ENCODE measurements at places on chromosomes 4 and X.
A peak's percentile ranks its signal among the peaks of the same experiment; 100 is the strongest.

DNA sequence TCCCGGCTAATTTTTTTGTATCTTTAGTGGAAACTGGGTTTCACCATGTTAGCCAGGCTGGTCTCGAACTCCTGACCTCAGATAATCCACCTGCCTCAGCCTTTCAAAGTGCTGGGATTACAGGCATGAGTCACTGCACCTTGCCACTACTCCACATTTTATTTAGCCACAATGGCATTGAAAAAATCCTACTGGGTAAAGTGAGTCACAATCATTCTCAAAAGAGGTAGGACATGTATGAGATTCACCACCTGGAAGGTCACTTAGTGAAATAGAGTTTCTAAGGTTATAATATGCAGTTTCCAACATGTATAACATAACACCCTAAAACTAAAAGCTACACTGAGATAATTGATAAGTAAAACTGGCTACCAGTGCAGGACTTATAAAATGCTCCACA is 159.2 kb downstream of the BTC start:
- DNase-seq, result no peak

DNA sequence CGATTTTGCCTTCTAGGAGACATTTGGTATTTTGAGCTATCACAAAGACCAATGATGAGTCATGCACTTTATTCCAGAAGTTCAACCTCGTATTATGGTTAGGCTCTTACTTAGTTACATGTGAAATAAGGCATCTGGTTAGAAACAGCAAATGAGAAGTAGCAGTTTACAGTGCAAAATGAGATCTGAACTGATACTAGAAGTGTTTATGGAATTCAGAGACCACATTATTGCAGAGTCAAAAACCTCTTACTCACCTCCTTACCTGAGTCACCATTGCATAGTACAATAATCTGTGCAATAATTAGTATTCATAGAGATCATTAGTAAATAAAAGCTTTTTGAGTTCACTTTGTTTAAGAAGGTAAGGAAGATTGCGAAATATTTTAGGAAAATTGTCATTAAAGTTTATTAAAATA is 38.7 kb downstream of the SEC24B start:
- DNase-seq, result no peak

DNA sequence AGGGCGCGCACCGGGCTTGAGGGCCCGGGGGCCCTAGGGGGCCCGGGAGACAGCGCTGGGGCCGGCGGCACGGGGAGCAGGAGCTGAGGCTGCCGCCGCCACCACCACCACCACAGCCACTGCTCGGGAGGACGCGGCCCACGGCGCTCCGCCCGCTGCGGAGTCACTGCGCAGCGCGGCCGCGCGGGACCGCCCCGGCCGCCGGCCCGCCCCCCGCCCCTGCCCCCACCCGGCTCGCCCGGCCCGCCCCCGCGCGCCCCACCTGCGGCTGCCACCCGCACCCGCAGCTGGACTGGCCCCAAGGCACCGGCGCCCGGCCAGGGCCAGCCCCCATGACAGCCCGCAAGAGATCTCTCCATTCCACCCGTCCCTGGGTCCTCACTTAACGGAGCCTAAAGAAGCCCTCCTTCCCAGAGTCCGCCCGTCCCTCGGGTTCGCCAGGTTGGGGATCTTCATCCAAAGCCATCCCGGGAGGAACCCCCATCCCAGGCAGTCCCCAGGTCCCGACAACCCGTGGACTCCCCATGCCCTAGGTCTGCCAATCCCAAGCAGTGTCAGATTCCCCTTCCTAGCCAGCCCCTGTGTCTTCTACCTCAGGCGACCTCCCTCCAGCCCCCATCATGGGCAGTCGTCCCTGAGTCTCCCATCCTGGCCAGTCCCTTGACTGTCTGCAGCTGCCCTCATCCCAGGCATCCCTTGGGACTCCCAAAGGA is 40.0 kb upstream of the IQSEC2 start:
- no peak for DNase-seq

- no peak for DNase-seq
These were observed 2268.1 kb downstream of the PCDH7 start for GRCh38 chr4:32988165-32988811.

DNA sequence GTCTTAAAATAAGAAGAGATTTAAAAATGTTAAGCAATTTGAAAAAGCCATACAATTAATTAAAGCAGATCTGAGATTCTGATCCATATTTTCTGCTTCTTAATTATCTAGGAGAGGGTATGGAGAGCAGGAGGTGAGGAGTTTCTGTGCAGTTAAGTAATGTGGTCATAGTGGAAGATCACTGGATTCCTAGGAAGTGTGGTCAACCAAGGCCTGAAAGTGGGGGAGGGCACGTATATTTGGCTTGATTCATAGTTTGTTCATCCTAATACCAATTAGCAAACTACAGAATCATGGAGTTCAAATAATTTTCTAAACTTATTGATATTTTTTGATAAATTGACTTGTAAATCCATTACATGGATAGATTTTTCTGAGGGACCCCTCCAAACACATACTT is 768.3 kb downstream of the RAPGEF2 start:
- DNase-seq, result no peak

DNA sequence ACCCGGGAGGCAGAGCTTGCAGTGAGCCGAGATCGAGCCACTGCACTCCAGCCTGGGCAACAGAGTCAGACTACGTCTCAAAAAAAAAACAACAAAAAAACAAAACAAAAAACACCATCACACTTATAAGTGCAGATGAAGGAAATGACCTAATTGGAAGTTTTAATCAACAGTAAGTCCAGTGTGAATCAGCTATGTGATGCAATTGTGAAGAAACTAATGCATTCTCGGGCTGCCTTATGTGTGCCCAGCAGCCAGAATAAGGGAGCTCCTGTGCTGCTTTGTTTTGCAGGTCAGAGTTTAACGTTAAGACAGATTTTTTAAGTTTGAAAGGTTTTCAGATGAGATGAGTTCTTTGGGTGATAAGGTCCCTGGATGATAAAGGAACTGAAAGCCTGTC is 10.8 kb downstream of the DAPP1 start:
- no peak for DNase-seq

DNA sequence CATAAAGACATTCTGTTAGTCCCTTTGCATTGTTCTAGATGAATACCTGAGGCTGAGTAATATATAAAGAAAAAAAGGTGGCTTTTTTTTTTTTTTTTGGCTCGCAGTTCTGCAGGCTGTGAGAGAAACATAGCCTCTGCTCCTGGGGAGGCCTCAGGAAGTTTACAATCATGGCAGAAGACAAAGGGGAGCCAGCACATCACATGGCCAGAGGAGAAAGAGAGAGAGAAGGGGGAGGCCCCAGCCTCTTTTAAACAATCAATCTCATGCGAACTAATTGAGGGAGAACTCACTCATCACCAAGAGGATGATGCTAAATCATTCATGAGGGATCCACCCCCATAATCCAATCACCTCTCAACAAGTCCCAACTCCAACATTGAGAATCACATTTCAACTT is 364.0 kb upstream of the EPHA5 start:
- no peak for DNase-seq

GRCh38 chrX:51035746-51036145 is 125.2 kb downstream of the BMP15 start:
- no peak for DNase-seq

DNA sequence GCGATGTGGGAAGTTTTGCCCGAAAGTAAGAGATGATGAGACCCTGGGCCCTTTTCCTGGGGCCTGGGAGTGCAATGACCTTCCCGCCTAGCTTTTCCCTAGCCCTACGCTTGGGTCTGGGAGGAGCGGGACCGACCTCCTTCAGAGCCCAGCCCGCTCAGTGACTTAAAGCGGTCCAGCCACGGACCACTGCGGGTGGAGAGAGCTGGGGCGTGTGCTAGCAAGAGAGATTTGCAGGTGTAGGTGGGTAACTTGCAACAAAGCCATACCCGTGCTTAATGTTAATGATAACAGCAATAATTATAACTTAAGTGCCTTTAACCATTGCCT is 503 bp upstream of the PDE5A start:
- DNase-seq, result no peak

- no peak for DNase-seq
These were observed 47.0 kb downstream of the ANXA10 start for GRCh38 chr4:168139336-168139735.

GRCh38 chr4:7736436-7737267 is 203.0 kb downstream of the AFAP1 start:
- peak; percentile 27 for DNase-seq

DNA sequence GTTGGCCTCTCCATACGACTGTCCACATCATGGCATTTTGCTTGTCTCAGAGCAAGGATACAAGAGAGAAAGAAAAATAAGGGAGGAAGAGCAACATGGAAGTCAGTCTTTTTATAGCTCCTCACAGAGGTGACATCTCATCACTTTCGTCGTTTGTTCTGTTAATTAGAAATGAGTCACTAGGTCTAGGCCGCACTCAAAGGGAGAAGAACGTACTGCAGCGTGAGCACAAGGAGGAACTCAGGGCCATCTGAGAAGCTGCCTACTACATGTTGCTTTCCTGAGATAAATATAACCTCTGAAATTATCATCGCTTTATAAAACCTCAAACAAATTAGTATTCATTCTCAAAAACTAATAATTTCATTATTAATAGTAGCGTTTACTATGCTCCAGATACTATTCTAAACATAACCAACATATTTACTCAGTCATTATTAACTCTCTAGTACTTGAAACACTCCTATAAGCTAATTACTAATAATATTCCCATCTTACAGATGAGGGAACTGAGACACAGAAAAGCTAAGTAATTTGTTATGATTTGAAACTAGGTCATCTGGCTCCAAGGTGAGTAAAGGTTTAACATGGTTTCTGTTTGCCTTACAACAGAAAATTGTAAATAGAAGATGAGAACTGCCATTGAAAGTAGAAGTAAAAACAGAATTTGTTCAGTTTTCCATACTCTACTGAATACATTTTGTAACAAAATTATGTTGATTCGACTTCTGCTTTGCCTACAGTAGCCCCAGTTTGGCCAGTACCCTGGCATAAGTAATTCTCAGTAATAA is 213.2 kb upstream of the UGT8 start:
- DNase-seq, result no peak

- no peak for DNase-seq
These were observed 327.4 kb downstream of the PPP3CA start for GRCh38 chr4:101019941-101020401.

DNA sequence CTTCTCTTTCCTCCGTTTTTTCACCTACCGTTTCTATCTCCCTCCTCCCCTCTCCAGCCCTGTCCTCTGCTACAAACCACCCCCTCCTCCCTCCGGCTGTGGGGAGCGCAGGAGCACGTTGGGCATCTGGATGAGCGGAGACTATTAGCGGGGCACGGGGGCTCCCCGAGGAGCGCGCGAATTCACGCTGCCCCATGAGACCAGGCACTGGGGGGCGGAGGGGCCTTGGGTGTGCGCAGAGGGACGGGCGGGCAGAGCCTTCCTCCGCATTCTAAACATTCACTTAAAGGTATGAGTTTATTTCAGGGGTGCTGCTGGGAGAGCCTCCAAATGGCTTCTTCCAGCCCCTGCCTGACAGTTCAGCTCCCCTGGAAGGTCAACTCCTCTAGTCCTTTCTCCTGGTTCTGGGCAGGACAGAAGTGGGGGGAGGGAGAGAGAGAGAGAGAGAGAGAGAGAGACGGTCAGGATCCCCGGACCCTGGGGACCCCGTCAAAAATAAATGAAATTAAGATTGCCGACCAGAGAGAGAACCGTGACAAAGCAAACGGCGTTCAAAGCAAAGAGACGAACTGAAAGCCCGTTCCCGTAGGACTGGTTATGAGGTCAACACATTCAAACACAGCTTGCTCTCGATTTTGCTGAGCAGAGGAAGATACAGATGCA is 5.0 kb downstream of the SHOX start:
- no peak for DNase-seq

- peak; percentile 47 for DNase-seq
These were observed 32.5 kb downstream of the HMGB2 start for GRCh38 chr4:173301518-173302201.

GRCh38 chrX:101208152-101208905 is 11.3 kb upstream of the DRP2 start:
- no peak for DNase-seq

DNA sequence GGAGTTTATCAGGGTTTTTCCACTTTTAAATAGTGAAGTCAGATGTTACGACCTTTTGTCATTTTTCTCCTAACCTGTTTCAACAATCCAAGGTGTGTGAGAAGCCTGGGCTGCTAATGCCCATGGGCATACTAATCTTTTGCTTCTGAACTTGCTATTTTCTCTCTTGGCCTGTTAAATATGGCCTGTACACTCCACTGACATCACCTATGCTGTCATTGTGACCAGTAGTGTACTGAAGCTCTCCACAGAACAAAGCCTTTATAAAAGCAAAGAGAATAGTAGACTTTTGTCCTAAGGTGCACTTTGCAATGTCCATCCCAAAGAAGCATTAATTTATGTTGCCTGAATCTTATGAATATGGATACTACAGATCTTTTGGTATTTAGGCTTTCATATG is 1490.5 kb downstream of the STIM2 start:
- DNase-seq, result no peak

GRCh38 chr4:137471895-137472294 is 60.4 kb downstream of the PCDH18 start:
- DNase-seq, result no peak

GRCh38 chr4:142264961-142265360 is 581.1 kb downstream of the INPP4B start:
- DNase-seq, result no peak

- DNase-seq, result peak; percentile 29
These were observed at the start of gene ARMCX4 for GRCh38 chrX:101485212-101485949. Gene ARMCX4, plus strand, starts transcription at chrX:101485456. Its CDS starts 3,134 bp downstream, at chrX:101488590.

- DNase-seq, result peak; percentile 55
These were observed 1467.4 kb downstream of the C4orf33 start for GRCh38 chr4:130563185-130563888.

- no peak for DNase-seq
These were observed 684.4 kb upstream of the GNPDA2 start for GRCh38 chr4:45410701-45411210.

DNA sequence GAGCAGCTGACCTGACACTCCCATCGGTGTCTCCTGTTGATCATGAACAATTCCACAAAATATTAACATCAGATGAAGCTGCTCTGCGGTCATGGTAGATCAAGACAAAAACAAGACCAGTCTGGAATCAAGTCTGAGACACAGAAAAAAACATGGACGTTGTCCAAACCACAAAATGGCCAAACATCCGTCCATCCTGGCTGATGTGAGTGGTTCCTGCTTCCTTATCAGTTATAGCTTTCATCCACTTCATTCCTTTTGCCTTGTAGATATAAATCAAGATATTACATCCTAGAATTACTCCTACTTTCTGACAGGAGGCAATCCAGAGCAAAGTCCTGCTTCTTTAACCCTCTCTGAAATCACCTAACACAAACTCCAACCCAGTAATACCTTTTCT is 28.8 kb upstream of the PCSK1N start:
- peak; percentile 10 for DNase-seq

DNA sequence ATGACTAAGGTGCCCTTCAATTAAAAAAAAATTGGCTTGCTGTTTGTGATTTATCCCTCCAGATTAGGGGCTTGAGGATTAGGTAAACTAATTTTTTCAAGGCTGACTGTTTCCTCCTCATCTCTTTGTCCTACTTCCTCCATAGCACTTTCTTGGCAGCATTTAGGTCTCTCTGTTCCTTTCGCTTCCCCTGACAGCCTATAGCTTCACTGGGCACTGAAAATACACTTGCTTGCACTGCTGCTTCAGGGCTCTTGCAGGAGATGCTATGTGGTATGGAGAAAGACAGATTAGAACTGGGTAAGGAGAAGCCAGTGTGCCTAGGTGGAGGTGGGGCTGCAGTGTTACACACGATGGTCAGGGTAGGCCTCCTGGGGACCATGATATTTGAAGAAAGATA is 112.3 kb upstream of the SFRP2 start:
- DNase-seq, result no peak
